ENCODE measurements at places on chromosomes 5 and 9.

DNA sequence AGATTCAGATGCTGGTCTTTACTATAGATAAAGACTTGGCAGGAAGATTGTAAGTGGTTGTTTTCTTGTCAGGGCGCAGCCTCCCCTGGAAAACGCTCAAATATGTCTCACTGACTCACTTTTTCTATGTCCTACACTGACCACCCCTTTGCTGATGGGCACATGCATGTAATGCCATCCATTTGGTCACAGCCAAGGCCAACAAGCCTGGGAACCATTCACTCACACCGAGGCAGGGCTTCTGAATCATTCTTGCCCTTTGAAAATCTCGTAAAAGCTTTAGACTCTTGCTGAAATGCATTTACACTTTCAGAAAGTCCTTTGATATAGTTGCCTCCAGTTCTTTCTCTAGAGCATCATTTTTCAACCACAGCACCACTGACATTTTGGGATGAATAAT lies 249.4 kb downstream of the ACTL7B start:
- no peak for DNase-seq

DNA sequence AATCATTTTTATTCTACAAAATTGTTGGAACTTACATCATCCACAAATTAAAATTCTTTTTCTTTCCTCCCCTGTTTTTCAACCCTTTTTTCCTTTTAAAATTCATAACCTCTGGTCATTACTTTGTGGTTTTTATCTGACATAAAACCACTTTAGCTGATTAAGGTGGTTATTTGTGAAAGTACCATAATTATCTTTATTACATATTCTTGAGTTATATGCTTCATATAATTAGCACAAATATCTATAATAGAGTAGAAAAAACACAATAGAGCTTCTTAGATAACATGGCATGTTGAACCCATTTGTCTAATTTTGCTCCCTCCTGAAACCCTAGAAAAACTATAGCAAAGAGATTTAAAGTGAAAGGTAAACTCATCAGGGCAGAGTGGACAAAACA lies 22.9 kb upstream of the PPIC start:
- DNase-seq, result no peak

GRCh38 chr5:160165137-160166068 lies 46.2 kb upstream of the PWWP2A start:
- peak; percentile 1 for DNase-seq

GRCh38 chr9:26753971-26754370 lies 138.6 kb downstream of the CAAP1 start:
- DNase-seq, result no peak

All from activated T-cell treated with anti-CD3 and anti-CD28 coated beads, Interleukin-2, amount 50 U/mL, for 72 hours (primary cell).